ENCODE measurements at places on chromosomes 16 and 17.

GRCh38 chr16:19116711-19117449 lies 3.1 kb downstream of the ITPRIPL2 start:
- DNase-seq = no peak

- no peak for DNase-seq
These were observed 24.6 kb upstream of the SPNS2 start for GRCh38 chr17:4474093-4474492.

DNA sequence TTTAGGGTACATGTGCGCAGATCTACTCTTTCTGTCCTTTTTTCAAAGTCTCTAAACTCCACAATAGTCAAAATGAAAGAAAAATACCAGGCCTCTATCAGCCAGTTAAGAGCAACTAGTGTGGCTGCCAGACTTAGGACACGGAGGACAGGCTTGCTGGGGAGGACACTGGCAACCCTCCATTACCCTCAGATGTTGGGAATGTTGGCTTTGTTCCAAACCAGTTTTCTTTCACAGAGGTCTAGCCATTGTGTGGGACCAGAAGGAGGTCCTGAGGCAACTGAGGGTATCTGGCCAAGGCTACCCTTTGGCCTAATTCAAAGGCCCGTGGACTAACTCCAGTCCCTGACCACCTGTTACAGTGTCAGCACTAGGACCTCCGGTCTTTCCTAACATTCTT lies 51.2 kb upstream of the MED9 start:
- DNase-seq = no peak

DNA sequence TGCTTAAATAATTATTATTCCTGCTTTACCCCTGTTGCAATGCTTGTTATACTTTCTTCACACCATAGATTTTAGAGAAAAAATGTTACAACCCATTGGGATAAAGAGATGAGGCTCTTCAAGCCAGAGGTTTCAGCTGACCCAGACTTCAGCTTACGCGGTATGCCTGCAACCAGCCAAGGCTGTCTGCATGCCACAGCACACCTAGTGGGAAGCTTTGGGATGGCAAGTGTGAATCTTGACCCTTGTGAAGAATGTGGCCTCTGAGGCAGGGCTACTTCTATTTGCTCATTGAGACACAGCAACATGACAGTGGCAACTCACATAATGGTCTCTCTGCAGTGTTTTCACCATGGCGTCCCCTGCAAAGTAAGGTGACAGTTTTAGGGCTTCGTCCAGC lies 193.9 kb upstream of the PIRT start:
- DNase-seq = no peak

GRCh38 chr17:33593991-33594390 lies 300.9 kb upstream of the ASIC2 start:
- no peak for DNase-seq

DNA sequence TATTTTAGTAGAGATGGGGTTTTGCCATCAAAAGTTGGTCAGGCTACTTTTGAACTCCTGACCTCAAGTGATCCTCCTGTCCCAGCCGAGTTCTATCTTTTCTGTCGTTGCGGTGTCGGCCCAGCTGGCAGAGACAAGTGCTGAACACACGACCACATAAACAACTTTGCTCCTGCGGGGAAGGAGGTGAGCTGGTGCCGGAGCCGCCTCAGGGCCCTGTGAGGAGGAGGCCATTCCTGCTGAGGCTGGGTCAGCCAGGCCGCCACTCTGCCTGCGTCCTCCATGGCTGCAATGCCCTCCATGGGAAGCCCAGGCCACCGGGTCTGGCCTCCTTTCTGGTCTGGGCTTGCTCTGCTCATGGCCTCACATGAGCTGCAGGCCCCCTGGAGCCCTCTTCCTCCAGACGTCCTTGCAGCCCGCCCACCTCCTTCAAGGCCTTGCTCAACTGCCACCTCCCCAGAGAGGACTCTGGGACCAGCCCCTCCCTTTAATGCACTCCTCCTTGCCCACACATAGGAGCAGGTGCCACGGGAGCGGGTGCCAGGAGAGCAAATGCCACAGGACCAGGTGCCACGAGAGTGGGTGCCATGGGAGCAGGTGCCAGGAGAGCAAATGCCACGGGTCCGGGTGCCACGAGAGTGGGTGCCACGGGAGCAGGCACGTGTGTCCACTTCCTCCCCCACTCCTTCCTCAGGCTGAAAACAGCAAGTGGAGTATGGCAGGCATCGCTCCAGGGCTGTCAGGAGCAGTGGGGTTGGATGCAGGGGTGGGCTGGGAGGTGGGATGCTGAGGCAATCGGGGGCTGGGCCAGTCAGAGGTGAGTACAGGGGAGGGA lies 28.4 kb upstream of the CBFA2T3 start:
- DNase-seq = no peak

DNA sequence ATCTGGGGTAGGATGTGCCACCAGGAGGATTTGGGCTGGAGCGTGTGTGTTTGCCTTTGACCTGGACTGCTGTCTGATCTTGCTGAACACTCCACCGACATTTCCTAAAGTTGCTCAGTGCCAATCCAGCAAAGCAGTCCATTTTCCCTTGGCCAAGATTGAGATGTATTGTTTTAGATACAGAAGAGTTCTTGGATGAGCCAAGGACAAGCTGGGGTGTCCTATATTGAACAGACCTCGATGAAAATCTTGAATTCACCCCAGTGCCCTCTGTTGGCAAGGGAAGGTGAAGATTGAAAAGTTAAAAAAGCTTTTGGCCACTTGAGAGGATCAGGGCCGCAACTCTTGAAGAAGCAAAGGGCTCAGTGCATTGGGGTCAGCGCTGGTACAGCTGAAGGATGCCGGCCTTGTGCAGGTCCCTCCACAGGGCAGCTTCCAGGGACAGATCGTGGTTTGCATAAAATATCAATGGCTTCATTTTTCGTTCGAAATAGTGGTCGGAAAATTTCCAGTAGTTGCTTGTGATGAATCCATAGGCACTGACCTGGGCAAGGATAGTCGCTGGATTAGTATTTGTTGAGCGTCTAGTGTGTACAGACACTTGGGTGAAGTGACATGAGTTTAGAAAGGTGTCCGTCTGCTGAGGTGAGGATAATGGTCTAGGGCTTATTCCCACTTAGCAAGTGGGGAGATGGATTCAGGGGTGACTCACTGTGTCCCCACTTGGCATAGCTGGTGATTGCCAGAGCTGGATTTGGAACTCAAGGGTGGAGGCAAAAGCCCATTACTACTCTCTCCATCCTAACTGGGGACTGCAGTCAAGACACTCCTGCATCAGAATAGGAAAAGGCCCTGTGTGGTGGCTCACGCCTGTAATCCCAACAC lies 19.7 kb downstream of the ST6GALNAC2 start:
- no peak for DNase-seq

DNA sequence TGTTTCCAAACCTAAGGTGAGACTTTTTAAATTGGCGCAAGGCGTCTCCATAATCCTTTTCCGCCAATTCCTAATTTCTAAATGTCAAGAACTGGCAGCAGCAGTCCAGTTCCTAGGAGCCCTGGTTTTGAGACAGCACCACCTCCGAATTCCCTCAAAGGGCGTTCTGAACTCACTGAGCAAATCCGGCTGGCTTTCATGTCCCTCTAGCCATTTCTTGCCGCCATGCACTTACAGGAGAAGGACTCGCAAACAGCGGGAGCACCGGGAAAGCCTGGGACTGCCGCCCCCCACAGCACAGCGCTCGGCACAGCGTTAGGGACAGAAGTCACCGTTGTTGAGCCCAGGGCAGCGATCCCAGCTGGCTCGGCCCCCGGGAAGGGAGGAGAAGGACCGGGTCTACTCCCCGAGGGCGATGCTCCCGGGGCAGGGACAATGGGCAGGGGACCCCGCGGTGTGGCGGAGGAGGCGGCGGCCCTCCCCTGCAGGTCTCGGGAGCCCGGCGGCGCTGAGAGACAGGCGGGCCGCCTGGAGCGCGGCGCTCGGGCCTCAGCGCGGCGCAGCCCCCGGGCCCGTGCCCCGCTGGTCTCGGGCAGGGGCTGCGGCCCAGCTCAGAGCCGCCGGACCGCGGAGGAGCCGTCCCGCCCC lies 545 bp downstream of the ARHGAP17 start:
- DNase-seq = no peak

GRCh38 chr16:4957420-4957719 lies 760 bp upstream of the SEC14L5 start:
- no peak for DNase-seq
